ENCODE measurements at places on chromosomes 2 and 18.
A peak's percentile ranks its signal among the peaks of the same experiment; 100 is the strongest.

GRCh38 chr2:37654932-37655841, 16.3 kb downstream of the CDC42EP3 start:
- DNase-seq: peak; percentile 76

DNA sequence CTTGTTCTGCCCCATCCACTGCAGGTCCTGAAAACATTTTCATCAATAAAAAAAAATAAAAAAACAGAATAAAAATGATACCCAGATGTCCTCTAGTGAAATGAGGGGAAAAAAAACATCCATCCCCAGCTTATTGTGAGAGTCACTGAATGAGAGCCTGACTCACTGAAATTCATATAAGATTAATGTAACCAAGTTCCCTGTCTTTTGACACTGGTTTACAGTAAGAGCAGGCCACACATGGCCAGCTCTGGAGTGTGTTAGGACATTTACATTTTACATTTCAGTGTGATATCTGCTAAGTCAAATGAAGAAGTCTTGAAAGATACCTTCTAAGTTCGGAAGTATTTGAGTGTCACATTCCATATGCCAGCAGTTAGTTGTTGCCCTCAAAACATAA, 21.1 kb upstream of the IL18R1 start:
- DNase-seq: no peak

- peak; percentile 99 for DNase-seq
Observed at GRCh38 chr18:58996131-58996641, 131.5 kb downstream of the ZNF532 start.

DNA sequence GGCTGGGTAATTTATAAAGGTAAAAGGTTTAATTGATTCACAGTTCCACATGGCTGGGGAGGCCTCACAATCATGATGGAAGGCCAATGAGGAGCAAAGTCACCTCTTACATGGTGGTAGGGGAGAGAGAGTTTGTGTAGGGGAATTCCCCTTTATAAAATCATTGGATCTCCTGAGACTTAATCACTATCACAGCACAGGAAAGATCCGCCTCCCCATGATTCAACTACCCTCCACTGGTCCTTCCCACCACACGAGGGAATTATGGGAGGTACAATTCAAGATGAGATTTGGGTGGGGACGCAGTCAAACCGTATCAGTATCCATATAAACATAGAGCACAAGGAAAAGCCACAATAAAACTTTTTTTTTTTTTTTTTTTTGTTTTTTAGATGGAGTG, 172.6 kb upstream of the PIEZO2 start:
- no peak for DNase-seq

DNA sequence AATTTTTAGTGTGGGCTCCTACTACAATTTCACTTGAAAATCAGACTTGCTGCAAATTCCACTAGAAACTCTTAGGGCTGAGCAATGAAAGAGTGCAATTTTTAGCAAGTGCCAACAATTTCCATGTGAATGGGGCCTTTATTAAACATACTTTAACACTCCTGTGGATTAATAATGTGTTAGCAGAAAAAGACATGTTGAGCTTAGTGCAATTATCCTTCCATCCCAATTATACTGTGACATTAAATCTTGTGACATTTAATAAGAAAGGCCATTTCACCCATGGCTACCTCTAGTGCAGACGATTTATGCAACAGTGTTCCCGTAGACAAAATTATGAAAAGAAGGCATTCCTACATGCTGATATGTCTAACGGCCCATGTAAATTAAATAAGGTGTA, 639.7 kb downstream of the STK39 start:
- no peak for DNase-seq

- DNase-seq: no peak
Observed at GRCh38 chr2:225137971-225138370, 95.7 kb upstream of the DOCK10 start.

DNA sequence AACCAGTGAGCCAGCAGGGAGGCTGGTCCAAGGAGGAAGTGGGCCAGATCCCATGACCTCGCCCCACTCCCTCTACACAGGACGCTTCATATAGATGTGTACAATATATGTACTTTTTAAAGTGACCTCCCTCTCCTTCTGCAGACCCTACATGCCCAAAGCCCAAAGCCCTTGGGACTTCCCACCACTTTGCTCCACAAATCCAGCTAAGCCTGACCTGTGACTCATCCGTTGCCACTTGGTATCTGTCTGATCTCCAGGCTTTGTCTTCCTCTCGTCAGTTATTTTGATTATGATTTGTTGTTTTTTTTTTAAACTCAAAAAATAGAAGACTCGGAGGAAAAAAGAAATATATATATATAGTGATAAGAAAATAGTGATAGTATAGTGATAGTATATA, 470.8 kb downstream of the KCNJ3 start:
- DNase-seq: no peak

- DNase-seq: no peak
Observed at GRCh38 chr2:156305121-156305520, 27.4 kb downstream of the NR4A2 start.

GRCh38 chr2:152012697-152013096, 86.1 kb downstream of the CACNB4 start:
- no peak for DNase-seq

DNA sequence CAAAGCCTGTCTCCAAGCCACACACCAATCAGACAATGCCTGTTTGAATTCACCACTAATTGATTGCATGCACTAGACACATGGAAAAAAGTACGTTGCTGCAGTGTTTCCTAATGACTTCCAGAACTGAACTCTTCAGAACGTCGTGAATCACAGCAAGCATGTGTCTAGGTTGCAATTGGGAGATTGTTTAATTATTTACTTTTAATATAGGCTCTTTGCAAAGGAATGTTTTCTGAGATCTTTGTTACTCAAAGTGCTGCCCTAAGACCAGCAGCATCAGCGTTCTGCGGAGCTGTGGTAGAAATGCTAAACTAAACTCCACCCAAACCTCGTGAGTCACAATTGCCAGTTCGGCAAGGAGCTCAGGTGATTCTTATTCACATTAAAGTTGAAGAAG, 52.7 kb upstream of the CCDC68 start:
- no peak for DNase-seq

DNA sequence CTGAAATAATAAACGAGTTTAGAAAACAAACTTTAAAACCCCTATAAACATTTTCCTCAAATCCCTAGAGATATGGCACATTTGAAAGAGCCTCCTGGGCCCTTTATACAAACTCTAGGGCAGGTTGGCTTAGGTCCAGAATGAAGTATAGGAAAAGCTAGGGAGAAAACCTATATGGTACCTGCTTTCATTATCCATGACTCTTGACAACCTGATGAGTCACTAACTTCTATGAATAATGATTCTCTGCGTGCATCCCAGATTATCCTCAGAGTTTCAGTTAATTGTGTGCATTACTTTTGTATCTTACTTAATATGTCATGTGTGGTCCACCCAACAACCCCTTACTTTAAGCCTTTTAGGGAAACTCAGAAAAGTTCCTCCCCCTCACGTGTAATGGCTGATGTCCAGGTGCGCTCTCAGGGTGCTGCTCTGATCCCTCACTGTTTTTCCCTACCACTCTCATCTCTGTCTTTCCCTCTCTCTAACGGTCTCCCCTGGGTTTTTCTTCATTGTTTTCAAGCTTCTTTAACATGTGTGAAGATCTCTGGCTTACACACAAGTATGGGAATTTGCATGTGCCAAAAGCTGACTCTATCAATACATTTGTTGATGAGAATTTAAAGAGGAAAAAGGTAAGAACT, 78.5 kb downstream of the LRP1B start:
- DNase-seq: no peak

- DNase-seq: no peak
Observed at GRCh38 chr2:107320881-107321280, 434.9 kb upstream of the ST6GAL2 start.

- no peak for DNase-seq
Observed at GRCh38 chr2:131154647-131155046, 49.5 kb downstream of the PLEKHB2 start.

DNA sequence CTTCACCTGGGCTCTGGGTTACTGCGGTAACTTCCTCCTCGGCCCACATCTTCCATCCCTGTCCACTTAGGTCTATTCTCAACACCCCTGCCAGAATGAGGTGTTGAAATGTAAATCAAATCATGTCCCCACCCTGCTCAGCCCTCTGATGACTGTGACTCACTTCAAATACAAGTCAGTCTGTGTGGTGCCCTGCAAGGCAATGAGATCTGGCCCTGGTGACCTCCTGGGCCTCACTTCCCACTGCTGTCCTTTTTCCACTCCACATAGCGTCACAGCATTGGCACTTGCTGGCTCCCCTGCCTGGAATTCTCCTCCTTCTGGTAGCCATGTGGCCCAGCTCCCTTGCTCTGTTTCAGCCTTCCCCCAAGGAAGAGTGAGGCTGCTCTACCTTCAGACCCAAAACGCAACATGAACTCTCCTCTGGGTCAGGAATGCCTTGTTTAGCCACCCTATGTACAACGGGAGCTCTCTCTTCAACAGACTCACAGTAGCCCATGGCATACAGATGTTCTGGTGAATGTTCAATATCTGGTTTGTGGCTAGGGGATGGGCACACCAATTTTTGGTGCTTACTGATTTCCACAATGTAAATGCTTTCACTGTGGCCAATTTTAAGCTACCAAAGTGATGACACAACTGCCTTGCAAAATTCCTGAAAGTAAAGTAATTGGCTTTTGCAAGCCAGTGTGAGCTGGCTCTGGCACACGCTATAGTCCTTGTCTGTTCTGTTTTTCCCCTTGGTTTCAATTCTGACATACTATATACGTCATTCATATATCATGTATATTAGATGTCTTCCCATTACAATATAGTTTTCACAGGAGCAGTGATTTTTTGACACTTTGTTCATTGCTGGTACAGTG, 550.3 kb upstream of the HS6ST1 start:
- no peak for DNase-seq

DNA sequence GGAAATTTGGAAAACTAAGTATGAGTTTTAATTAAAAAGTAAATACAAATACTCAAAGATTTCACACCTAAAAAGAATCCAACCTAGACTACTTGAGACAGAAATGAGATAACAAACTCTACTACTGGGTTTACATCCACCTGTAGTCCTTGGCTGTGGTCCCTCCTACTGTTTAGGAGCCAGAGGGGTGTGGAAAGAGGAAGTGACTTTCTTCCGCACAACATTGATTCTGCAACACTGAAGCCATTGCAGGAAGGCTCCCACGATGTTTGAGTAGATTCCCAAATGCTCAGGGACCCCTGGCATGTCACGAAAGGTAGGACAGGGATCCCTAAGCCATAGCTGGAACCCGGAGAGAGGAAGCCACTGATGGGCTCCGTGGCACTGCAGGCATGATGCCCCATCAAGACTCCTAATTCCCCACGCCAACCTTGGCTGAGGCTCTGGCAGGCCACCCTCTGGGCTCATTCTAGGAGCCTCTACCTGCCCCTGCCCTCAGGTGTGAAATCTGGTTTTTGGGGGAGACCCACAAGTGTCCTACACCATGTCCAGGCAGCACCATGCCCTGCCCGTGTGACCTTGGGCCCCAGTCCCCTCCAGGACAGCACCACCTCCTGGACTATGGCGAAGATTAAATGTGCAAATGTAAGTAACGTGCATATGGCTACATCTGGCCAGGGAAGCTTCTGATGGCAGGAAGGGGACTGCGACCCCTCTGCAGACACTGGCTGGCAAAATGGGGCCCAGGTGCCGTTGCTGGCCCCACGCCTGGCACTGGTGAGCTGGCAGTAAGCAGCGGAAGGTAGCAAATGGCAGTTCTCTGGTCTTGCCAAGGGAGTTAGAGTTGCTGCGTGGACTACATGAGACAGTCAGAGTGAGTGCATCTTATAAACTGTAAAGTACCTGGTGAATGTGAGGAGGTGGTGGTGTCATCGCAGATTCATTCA, 38.2 kb upstream of the MAL start:
- DNase-seq: no peak

- DNase-seq: no peak
Observed at GRCh38 chr2:242011516-242011915, 142.0 kb downstream of the RTP5 start.

GRCh38 chr2:148926981-148927401, 52.0 kb downstream of the KIF5C start:
- DNase-seq: no peak

DNA sequence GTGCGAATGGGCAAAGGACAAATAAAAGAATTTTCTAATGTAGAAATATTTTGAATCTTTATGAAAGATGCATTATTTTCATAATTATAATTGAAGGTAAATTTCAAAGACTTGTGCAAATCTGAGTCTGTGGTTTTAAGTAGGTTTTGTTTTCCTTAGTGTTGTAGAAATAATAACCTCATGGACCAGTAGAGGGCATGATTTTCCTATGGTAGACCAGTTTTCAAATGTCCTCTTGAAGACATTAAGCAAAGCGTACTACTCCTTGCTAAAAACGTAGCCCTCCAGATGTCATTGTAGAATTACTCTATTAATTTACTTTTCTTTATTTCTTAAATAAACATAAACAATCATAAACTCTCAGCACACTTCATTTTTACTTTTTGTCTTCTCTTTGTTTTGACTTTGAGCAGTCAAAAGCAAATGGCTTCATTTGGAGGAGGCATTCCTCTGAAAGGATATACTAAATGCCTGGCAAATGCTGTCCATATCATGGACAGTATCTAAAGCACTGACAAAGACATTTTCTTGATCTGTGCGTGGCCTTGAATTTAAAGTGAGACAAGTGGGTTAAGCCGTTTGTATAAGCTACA, 85.8 kb upstream of the FAM237A start:
- DNase-seq: peak; percentile 47
